ENCODE measurements at places on chromosomes 3 and 15.
A peak's percentile ranks its signal among the peaks of the same experiment; 100 is the strongest.

GRCh38 chr15:57044072-57044702 is 125.7 kb downstream of the TCF12 start:
- no peak for DNase-seq

- DNase-seq, result no peak
Measured at GRCh38 chr15:41661078-41661517, 893 bp downstream of the MGA start.

DNA sequence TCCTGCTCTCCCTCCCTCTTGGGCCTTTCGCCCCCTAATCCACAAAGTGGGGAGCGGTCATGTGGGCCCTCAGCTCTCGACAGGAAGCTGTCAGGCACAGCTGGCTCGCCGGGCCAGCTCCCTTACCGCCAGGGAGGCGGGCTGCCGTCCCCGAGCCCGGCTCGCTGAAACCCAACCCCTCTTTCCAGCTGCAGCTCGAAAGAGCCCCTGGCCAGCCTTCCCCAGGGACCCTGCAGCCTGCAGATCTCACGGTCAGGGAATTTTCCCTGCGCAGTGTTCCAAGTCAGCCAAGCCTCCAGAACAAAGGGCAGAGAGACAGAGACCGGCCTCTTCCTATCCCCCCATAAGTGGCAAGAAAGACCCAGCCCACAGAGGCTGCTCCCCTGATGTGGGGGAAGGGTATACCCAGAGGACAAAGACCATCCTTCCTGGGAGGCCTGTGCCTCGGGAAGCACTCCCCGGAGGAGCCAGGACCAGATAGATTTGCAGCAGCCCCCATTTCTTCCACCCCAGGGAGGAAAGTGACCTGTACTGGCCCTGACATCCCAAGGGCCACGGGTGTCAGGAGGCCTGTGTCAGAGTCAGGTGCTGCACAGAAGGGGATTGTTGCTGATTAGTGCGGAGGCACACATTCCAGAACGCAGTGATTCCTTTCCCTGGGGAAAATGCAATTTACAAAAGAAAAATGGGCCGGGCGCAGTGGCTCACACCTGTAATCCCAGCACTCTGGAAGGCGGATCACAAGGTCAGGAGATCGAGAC is 32.6 kb downstream of the MAGEF1 start:
- DNase-seq, result no peak

GRCh38 chr3:151011427-151011826 is 38.9 kb upstream of the CLRN1 start:
- DNase-seq, result no peak

GRCh38 chr15:24617646-24618045 is 57.9 kb upstream of the NPAP1 start:
- DNase-seq, result no peak

DNA sequence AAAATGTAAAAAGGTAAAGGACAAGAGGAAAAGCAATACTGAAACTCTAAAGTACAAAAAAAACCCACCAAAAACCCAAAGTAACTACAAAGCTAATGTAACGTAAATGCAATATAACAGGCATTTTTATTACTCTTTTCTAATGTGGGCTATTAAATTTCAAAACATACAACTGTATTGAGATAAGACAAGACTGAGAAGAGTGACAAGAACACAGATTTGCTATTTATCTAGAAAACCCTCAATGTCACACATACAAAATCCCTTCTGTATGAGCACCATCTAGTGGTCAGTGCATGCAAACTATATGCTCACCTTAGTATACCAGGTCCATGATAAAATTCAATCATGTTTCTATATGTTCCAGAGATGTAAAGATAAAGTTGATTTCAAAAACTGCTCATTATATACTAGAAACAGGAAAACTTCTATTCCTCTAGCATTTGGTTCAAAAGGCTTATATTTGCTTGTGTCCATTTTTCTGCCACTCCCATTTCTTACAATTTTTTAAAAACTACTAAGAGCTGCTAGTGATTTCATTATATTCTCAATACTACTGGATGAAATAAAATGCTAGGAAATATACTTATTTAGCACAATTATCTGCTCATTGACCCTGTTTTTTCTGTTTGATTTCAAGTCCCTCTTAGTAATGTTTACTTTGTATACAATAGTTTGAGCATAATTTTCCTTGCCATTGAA is 111.4 kb downstream of the DLG1 start:
- peak; percentile 40 for DNase-seq

- DNase-seq, result no peak
Measured at GRCh38 chr3:90054311-90054710, 946.9 kb downstream of the EPHA3 start.

DNA sequence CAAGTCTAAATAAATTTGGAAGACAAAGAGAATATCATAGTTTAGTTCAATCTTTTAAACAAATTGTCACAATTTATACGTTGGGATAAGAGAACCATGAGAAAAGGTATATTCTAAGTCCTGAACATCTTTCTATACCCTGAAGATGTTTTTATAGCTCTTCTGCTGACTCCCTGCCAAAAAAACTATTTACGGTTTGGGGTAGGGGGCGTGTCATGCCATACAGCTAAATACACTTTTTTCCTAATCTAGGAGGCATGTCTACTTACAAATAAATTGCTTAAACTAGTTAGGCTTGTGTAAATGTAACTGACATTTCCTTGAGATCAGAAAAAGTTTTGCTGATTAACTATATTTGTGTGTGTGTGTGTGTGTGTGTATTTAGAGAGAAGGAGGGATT is 163.3 kb downstream of the PGPEP1L start:
- no peak for DNase-seq

- no peak for DNase-seq
Measured at GRCh38 chr3:14537590-14538450, 2.3 kb downstream of the GRIP2 start.

DNA sequence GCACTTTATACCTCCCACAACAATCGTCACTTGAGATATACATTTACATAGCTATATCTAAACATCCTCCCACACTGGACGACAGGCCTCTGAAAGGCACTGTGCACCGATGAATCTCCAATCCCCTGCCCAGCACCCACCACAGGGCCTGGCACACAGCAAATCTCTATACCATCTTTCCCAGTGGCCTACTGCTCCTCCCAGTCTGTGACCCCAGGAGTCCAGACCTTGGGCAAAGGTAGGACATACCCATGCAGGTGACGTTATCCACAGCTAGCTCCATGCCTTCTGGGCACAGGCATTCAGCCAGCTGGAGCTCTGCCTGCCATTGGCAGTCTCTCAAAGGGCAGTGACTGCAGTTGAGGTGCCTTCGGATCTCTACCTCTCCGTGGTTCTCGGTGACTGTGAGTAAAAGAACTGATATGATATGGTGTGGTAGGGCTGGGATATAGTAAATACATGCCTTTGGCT is 5.8 kb downstream of the LTK start:
- no peak for DNase-seq

DNA sequence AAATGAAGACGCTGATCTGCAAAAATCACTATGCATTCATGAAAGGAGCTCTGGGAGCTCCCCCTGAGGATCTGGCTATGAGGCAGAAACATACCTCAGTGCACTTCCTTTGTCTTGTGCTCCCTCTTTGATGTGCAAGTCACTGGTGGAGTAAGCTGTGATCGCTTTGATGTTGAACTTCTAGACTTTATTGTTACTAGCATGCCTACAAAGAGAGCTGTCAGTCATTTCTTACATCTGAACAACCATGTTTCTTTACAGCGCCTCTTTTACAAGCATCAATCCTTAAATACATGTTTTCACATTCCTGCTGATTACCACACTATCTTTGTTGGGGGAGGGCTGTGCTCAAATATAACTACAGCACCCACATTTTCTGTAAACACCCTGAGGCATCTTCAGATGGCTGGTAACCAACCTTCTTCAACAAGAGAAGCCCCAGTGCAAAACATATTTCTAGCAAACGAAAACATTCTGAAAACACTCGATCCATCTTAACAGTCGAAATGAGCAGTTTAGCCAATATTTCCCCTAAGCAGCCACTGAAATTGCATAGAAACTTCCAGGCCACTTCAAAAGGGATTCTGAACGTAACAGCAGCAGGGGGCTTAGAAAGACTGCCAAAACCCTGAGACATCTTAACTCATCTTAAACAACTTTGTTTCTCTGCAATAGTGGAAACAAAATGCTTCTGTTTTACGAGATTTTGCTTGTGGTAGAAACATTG is 101.9 kb upstream of the ICE2 start:
- DNase-seq, result no peak

DNA sequence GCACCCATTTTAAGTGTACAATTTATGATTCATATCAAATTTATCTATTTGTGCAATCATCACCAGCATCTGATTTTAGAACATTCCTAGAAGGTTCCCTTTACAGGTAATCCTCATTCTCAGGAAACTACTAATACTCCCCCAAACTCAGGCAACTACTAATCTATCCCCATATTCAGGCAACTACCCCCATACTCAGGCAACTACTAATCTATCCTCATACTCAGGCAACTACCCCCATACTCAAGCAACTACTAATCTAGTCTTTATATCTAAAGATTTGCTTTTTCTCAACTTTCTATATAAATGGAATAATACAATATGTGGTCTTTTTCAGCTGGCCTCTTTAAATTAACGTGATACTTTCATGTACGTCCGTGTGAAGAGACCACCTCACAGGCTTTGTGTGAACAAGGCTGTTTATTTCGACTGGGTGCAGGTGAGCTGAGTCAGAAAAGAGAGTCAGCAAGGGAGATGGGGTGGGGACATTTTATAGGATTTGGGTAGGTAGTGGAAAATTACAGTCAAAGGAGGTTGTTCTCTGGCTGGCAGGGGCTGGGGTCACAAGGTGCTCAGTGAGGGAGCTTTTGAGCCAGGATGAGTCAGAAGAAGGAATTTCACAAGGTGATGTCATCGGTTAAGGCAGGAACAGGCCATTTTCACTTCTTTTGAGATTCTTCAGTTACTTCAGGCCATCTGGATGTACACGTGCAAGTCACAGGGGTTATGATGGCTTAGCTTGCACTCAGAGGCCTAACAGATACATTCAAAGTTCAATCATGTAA is 1444.5 kb upstream of the CADM2 start:
- no peak for DNase-seq

- DNase-seq, result no peak
Measured at GRCh38 chr15:38070778-38071177, 136.3 kb downstream of the TMCO5A start.

GRCh38 chr3:116338713-116339112 is 106.6 kb downstream of the LSAMP start:
- DNase-seq, result no peak

- DNase-seq, result no peak
Measured at GRCh38 chr3:190321789-190322603, at the start of gene CLDN1. CLDN1 (minus strand) TSS chr3:190322446; CDS start chr3:190322206, 240 bp downstream.

GRCh38 chr3:183255348-183255730 is 2.3 kb downstream of the B3GNT5 start:
- DNase-seq, result no peak

GRCh38 chr3:35651851-35652250 is 12.5 kb downstream of the ARPP21 start:
- DNase-seq, result no peak

DNA sequence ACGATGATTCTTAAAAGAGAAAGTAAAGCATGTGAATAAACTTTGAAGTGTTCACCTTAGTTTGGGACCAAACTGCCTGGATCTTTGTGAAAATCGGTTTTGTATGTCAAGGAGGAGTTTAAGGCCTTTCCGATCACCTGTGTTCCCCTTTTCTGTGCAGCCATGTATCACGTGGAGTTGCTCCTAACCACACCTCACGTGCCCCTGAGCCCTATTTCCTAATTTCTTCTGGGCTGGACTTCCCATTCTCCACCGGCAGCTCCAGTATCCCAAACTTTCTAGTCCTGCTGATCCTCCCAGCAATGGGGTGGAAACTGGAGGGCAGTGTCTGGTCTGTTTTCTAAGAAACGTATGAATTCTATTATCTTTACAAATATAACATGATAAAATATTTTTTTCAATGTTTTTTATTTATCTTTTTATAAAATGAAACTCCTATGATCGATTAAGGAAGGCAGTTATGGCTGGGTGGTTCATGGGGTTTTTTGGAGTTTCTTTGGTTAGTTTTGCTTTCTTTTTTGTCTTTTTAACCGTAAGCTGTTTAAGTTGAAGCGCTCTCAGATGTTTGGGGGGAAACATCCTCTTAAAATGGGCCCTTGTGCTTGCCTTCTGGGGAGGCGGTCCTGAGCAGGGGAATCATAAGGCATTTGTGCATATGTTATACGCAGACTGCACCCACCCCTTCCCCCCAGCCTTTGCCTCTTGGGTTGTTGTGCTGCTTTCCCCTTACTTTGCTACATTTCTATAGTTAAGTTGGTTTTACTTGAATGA is 43.6 kb upstream of the WWTR1 start:
- no peak for DNase-seq

DNA sequence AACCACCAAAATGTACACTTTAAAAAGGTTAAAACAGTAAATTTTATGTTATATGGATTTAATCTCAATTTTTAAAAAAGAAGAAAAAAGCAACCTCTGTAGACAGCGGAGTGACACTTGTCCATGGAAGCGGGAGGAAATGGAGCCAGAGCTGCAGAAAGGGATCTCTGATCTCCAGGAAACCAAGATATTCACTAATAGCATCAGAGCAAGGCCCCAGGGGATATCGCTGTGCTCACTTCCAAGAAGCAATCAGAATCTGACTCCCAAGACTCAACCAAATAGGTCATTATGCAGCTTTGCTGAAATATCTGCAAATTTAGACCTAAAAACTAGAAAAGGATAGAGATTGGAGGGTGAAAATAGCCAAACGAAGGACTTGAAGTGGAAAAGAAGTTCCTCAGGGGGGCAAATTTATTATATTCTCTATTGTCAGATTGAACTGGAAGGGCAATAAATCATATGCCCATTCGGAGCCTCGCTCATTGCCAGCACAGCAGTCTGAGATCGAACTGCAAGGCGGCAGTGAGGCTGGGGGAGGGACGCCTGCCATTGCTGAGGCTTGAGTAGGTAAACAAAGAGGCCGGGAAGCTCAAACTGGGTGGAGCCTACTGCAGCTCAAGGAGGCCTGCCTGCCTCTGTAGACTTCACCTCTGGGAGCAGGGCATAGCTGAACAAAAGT is 62.0 kb upstream of the ATP2C1 start:
- DNase-seq, result no peak

DNA sequence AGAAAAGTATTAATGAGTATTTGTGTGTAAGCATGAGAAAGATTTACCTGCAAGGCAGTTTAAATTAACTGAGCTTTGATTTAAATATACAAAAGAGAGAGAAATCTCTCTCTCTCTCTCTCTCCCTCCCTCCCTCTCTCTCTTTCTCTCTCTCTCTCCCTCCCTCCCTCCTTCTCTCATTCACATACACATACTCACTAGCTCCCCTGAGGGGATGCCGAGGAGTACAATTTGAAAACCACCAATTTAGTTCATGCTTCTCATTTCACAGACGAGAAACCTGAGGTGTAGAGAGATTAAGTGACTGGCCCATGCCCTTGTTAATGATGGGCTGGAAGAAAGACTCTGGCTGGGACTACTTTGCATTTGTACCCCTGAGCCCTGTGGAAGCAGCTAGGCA is 59.4 kb downstream of the MECOM start:
- no peak for DNase-seq

DNA sequence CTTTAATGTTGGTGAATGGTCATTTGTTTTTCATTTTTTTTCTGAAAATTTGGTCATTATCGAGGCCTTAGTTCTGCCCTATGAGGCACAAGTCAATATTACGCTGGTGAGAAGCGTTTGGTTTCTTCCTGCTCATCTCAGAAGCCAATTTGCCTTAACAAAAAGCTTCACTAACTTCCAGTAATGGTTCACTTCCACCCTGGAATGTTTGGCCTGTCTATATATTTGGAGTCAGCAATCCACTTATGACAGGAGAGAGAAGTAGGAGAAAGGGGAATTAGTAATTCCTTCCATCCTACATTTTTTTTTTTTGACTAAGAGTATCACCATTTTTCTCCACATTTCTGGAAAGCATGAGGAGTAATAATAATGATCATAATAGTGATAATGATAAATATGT is 124.4 kb downstream of the DIPK2A start:
- DNase-seq, result no peak

Data from GM12878 (cell line).